ENCODE measurements at places on chromosomes 6 and 20.

DNA sequence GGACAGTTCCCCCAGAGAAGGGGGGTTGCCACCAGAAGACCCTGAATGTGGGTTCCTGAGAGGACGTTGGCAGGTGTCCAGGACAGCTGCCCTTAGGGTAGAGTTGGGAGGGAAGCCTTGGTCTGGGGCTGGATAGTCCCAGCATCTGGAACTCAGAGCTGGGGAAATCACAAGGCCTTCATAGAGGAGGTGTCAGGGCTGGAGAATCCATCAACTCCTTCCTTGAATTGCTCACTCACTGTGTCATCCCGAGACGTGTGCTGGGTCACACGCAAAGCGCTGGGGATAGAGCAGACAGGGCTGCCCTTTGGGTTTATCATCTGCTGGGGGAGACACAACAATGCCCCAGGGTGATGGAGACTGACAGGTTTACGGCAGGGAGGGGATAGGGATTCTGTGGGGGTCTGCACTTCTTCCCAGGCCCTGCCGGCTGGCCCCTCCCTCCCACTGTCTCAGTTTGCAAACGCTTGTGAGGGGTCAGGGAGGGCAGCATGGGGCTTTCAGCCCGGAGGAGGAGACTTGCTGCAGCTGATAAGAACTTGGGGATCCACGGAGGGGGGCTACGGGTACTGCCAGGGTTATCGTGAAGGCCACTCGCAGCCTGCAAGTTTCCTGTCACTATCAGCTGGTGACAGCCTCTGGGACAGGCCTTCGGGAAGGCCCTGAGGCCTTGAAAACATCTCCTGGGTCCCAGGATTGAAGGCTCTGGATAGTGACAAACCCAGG lies 18.6 kb downstream of the RBM38 start:
- no peak for DNase-seq

DNA sequence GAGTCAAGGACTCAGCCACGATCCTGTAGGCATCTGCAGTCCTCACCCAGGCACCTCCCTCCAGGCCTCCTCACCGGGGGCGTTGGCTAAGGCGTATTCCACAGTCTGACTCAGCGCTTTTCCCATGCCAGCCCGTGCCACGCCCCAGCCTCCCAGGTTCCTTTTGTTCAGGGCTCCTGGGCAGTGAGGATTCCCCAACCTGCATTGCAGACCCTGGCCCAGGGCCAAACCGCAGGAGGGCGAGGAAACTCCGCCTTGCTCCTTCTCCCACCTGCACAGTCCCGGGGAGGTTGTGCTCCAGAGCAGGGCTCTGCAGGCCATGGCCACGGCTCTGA lies 202.8 kb upstream of the CST7 start:
- no peak for DNase-seq

DNA sequence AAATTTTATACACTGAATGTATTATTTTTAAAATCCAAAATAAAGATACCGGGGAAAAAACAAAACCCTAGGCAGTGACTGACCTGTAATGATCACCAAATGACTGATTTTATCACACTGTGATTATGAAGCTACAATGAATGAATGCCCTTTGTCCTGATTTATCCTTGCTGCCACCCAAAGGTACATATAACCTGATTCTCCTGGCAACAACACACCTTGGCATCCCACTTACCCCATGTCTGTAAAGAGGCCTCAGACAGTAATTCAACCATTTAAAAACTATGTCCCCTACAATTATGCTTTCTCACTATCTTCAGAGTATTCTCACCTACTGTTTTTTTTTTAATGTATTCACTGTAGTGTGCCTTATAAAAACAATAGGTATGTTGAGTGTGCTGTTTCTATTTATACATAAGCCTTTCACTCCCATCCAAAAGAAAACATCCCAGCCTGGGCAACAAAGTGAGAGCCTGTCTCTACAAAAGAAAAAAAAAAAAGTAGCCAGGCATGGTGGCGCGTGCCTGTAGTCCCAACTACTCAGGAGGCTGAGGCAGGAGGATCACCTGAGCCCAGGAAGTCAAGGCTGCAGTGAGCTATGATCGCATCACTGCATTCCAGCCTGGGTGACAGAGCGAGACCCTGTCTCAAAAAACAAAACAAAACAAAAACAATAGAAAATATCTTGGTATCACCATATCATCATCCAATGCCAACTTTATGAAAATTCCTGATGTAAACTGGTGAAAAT lies 21.7 kb downstream of the B4GALT5 start:
- DNase-seq, result no peak

GRCh38 chr20:35387334-35387733 lies 24.4 kb downstream of the UQCC1 start:
- no peak for DNase-seq

DNA sequence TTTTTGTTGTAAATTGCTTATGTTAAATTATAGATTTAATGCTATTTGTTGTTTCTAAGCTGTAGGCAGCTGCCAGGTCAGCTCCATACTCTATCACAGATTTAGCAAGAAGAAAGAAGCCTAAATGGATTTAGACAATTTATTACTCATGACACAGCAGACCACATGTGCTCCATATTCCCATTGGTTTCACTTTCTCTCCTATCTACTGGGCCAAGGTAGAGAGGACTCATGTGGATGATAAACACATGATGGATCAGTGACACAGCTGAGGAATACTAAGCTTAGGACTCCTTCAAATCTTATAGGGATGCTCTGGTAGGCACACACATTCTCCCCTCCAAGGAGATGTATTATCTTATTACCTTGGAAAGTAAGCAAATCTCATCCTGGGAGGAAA lies 553.0 kb upstream of the ADGRB3 start:
- no peak for DNase-seq

DNA sequence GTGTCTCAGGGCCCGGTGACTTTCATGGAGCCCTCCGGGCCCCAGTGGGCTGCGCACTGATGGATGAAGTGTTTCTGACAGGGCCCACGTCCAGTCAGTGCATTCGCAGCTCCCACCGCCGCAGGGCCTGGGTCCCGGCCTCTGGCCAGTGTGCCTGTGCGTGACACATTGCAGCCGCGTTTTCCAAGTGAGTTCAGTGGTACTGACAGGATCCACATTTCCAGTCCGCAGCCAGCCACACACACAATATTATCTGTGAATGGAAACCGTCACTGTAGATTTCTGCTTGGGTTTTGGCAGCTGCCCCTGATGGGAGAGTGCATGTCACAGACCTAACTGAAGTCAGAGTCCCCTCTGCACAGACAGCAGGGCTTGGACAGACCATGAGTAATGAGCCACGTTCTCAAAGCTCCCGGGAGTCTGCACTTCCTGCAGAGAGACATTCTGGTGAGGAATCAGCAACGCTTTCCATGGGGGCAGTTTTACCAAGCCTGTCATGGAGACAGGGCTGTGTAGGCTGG lies 171.4 kb downstream of the MYLK4 start:
- no peak for DNase-seq

DNA sequence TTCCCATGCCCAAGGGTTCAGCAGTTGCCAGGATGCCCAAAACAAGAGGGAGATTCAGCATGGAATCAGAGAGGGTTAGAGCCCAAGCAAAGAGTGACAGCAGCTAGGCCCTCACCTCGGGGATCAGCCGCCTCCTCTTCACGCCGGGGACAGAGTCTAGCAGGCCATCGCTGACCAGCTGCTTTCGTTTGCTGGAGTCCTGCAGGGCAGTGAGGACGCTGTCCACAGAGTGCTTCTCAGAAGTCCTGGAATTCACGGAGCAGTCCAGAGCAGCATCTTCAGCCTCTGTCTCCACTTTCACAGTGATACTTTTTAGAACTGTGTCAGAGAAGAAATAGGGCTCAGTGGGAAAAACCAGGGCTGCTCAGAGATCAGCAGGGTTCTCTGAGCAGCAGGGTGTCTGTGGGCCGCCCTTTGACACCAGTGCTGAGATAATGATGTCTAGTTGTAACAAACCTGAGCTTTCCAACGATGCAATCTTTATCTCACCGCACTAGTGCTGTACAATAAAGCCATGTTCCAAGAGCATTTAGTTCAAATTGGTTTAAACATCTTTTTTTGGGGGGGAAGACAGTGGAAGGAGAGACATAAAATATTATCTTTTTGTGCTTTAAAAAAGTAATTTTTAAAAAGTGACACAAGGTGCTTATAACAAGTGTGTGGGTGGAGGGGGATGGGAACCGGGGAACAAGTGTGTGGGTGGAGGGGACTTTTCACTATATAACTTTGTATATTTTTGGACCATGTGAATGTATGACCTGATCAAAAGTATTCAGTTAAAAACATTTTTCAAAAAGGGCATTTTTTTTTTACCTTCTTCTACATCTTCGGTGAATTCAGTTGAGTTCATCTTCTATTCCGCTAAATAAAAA lies 16.6 kb downstream of the BEND3 start:
- no peak for DNase-seq

DNA sequence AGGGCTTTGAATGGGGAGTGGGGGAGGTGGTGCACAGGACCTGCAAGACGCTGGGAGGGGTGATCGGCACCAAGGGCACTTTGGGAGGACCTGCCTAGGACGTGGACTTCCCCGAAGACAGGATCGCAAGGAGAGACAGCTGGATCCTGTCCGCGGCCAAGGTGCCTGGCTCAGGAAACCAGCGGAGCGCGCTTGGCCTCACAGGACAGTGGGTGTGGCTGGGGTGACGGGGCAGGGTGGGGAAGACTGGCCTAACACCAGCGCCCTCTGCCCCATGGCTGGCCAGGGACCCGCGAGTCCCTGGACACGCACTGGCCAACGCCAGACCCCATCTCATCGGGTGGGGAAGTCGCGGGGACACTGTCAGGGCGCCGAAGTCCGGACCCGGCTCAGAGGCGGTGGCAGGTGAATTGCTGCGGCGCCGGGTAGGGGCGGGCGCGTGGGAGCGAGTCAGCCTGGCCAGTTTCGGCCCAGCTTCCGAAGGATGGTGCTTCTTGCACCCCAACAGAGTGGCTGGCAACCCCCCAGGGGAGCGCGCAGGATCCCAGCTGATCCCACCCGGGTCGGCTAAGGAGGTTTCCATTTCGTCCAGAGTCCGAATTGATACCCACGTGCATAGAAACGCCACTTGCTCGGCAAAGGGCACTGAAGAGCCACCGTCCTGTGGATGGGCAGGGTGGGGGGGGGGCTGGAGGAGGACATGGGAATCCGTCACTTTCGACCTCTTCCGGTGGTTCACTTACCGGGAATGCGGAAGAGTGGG lies 785 bp upstream of the THBD start:
- no peak for DNase-seq

DNA sequence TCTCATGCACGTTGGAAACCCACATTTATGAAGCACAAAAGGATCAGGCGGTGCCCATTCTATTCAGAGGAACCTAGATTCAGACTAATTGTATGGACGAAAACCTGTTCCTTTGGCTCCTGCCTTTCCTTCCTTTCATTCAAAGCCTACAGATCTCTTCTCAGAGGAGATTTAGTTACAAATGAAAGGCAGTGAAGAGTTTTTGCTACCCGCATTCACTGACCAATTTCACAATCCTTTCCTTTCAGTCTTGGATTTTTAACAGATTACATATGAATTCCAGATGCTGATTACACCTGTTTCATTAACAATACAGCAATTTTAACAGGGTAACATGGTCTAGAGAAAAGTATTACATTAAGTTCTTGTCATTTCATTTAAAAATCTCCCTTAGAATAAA lies 32.0 kb downstream of the TMEM242 start:
- no peak for DNase-seq

DNA sequence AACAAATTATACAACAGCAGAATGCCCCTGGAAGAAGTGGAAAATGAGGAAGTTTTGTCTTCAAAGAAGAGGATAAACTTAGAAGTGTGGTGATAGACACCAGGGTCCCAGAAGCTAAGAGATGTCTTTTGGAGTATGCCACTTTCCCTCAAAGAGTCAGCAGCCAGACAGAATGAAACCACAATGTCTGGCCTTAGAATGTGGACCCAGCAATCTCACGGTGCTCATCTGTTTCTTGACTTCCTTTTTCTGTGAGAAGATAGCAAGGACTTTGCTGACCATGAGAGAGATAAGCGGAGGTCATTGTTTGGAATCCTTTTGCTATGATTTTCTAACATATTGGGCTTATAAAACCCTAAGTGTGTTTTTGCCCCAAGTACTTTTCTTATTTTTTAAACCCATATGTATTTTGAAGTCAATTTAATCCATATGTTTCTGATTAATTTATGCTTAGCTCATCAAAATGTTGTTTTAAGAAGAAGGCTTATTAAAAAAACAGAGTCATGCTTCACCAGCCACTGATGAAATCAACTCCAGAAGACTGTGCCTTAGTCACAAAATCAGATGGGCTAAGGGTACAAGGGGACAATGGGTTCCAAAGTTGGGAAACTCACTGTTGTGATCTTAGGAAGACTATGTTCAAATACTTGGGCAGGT lies 451.2 kb upstream of the JAG1 start:
- no peak for DNase-seq

GRCh38 chr6:24448828-24449525 lies 40.4 kb downstream of the GPLD1 start:
- no peak for DNase-seq

DNA sequence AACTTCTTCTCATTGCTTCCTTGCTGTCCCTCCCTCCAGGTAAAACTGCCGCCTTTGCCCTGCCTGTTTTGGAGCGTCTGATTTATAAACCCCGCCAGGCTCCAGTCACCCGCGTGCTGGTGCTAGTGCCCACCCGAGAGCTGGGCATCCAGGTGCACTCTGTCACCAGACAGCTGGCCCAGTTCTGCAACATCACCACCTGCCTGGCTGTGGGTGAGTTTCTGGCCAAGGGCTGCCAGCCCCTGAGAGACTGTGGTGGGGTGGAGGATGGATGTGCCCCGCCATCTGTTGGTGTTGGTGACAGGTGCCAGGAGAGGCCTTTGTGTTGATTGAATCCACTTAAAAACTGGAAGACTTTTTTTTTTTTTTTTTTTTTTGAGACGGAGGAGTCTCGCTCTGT lies 9.5 kb downstream of the DDX27 start:
- no peak for DNase-seq

GRCh38 chr6:150276168-150276936 lies 92.5 kb upstream of the IYD start:
- no peak for DNase-seq

DNA sequence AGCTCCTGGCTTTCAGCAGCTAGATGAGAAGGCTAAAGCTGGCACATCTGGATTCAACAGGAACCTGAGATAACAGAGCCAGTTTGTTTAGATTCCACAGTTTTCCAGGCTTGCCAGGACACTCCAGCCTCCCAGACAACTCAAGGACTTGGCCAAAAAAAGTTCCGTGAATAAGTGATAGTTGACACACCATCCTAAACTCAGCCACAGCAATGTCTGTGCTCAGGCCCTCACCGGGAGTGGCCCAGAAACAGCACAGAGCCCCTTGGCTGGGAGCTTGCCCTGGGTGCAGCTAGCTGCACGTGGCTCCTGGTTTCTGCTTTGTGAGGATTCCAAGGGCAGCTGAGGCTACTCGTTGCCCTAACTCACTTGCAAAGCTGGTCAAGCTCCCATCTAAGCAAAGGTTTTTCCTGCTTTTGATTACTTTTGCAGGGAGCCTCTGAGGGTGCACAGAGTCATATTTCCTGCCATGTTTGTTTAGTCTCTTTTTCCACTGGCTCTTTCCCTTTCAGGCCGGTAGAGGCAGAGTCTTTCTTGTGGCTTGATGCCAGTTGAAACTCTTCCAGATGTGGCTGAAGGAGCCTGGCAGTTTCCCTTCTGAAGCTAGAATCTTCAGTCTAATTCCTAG lies 118.3 kb upstream of the ECI2 start:
- no peak for DNase-seq

DNA sequence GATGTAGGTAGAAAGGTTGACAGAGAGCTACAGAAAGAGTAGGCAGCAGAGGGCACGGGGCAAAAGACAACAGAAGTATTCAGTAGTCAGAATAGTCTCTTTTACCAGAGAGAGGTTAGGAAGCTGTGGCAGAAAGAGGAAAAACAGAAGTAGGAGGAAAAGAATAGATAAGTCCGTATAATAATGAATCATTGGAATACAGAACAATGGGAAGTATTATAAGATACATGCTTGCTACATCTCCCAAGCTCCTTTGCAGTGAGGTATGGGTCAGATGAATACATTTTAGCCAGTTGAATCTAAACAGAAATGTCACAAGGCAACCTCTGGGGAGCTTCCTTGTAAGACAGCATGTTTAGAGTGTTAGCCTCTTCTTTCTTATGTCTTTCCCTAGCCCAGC lies 570.5 kb upstream of the CITED2 start:
- DNase-seq, result no peak

Measured in T-helper 1 cell (primary cell).